Stimulated activated CD8-positive, alpha-beta memory T cell treated with anti-CD3 and anti-CD28 coated beads, Interleukin-15, amount 100 ng/mL, for 48 hours (primary cell): ENCODE measurements at places on chromosomes 13 and 19.

DNA sequence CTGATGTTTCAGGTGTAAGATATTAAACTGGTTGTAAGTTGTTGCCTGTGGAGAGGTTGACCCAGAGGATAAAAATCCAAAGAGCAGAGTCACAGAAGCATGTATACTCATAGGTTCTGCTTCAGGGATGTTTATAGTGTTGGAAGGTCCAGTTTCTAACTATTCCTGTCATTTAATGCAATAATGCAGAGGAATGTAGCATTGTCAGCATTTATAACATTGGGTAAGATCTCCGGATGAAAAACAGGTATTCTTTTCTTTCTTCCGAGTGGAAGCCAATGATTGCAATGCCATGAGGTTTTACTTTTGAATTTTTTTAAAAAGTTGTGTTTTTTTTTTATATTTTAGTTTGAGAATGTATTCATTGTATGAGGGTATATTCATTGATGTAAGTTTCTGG, 771.0 kb downstream of the PCDH9 start:
- no peak for DNase-seq

- DNase-seq, result no peak
Observed at GRCh38 chr19:12833738-12834565, 427 bp downstream of the RTBDN start.

DNA sequence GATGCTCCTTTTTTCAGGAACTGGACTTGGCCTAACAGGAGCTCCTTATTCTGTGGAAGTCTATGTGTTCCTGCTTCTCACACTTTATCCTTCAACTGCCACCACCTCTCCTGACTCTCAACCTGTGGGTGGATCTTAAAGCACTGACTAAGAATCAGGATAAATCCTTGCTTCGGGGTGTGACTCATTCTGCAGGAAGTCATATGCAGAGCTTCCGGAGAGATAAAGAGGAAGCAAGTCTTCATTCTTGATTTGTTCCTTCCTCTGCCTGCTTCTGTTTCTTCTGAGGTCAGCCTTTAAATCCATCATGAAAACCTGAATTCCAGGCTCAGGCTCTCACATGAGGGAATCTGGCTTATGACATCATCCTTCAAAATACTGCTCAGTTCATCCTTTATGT, 137.1 kb upstream of the ATXN8OS start:
- DNase-seq, result no peak

DNA sequence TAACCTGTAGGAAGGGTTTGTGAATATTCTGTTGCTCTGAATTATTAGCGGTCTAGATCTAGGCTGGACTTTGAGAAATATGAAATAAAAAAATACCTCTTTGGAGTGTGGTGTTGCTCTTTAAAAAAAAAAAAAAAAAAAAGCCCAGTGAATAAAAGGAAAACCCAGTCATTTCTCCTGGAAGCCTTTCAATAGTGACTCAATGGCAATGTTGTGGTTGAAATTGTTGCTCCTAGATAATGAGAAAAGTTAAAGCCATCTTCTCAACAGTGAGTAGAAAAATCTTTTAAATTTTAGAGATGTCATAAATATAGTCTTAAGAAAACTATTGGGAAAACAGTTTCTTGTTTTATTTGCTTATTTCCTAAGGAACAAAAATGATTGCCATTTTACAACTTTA, 135.3 kb downstream of the RFC3 start:
- no peak for DNase-seq

DNA sequence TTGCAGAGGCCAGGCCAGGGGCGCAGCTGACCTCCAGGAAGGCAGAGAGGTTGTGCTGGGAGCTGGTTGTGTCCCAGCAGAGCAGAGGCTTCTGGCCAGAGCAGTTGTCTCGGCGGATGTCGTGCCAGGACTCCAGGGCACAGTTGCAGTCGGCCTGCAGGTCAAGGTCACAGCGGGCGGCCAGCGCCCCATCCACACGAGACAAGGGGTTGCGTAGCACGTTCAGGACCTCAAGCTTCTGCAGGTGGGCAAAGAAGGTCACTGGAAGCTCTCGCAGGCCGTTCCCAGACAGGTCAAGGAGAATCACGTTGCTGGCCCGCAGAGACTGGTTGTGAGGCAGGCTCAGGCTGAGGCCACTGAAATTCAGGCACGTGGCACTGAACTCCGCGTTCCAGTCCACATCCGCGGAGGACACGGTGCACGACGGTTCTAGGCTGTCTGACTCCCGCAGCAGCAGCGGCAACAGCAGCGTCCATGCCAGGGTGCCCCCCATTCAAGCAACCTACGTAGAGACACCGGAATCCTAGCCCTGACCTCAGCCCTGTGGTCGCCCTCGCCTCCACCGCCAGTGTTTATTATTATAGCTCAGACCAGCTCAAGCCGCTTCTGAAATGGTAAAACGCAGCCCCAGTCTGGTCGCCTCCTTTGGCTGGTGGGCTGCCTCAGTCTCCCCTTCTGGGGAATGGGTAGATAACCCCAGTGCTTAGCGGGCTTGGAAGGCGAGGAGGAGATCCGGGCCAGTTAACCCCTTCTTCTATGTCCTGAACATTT, 766 bp downstream of the LRRC25 start:
- DNase-seq, result no peak

DNA sequence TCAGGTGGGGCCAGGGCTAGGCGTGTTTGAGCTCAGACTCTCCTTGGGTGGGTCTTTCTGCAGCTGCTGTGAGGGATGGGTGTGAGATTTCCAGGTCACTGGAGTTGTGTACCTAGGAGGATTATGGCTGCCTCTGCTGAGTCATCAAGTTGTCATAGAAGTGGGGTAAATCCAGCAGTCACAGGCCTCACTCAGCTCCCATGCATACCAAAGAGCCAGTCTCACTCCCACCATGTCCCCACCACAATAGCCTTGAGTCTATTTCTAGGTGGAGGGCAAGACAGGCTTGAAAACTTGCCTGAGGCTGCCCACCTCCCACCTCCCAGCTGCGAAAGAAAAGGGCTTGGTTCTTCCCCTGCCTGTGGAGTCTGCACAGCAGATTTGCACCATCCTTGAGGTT, 194.0 kb upstream of the PCDH17 start:
- no peak for DNase-seq

DNA sequence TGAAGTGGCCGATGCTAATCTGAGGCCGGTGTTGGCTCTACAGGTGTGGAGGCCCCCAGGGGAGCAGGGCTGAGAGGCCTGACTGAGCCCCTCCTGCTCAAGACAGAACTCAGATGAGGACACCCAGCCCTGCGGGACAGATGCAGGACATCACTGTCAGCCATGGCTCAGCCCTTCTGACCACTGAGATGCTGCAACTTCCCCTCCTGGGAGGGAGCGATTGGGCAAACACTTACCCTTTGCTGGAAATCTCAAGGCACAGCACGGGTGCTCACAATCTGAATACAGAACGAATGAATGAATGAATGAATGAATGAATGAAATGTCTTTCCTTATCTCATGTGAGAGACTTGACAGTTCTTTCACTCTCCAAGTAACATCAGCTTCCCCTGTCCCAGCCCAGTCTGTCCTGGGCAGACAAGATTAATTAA, 3.5 kb upstream of the SIGLEC7 start:
- no peak for DNase-seq

DNA sequence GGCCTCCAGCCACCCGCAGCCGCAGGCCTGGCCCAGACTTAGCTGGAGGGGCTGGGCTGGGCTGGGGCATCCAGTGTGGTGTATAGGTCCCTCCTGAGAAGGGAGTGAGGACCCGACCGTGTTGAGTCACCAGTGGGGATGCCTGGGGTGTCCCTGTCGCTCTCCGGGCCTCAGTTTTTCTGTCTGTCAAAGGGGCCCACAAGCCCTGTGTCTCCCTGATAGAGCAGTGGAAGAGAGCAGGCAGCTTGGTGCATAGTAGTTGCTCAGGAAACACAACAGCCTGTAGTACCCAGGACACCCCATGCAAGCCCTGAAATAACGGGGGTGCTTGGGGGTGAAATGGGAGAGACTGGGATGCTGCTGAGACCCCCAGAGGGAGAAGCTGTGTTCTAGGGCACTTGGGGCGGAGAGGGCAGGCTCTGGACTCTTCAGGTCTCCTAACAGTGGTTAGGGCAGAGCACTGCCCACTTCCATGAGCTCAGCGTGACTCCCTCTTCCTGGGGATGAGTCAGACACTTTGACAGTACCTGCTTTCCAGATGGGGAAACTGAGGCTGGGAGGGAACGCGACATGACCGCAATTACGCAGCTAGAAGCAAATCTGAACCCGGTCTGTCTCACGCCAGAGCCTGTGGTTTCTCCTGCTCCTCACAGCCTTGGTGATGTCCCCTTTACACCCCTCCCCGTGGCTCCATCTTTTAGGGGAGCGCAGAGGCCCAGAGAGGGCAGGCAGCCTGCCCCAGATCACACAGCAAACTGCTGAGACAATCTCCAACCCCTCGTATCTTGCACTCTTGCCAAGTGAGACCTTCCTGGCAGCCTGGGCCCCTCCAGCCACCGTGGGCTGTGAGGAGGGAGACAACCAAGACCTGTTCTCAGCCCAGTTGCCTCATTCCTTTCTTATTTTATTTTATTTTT, 692 bp downstream of the SULT2B1 start:
- no peak for DNase-seq

DNA sequence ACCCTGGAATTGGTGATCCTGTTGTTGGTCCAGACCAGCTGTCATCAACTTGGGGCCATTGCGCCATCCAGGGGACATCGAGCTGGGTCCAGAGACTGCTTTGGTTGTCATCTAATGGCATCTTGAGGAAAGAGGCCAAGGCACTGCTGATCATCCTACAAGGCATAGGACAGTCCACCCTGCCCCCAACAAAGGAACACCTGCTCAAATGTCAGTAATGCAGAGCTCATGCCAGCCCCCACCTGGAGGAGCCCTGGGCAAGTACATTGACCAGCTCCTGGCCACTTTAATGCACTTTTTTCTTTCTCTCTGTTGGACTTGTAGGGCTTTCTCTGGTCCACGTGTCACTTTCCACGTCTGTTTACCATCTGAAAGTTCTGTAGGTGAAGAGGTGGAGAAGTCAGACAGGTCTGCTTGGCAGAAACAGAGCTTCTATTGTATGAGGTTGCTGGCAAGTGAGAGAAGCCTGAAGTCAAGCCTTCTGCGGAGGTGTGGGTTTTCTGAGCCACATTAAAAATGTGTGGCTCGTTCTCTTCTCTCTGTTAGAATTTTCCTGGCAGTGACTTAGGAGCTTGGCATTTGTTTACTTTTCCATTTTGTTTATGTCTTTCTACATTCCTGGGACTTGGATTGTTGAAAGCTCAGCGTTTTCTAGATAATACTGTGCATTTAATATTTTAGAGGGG, 124.0 kb upstream of the RNF113B start:
- DNase-seq, result no peak

GRCh38 chr13:51343475-51343874, 4.0 kb downstream of the SERPINE3 start:
- DNase-seq, result no peak

GRCh38 chr13:33583398-33583797, 234.6 kb upstream of the RFC3 start:
- no peak for DNase-seq

DNA sequence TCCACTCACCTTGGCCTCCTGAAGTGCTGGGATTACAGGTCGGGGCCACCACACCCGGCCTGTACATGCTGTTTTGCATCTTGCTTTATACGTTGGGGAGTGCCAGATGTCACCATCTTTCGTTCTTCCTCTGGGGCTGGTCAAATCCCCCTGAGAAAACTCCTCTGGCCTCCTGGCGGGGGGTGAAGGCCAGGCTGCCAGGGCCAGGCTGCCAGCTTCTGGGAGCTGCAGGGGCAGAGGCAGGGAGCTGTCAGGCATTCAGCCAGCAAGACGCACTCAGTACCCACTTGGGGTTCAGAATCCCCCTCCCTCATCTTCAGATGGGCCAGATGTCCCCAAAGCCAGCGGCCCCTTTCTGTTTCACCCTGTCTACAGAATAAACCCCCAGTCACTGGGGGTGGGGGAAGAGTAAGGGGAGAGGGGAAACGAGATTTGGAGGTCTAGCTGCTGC, 16.1 kb downstream of the ZSWIM9 start:
- no peak for DNase-seq

GRCh38 chr13:79637133-79637763, 156.3 kb downstream of the NDFIP2 start:
- no peak for DNase-seq

DNA sequence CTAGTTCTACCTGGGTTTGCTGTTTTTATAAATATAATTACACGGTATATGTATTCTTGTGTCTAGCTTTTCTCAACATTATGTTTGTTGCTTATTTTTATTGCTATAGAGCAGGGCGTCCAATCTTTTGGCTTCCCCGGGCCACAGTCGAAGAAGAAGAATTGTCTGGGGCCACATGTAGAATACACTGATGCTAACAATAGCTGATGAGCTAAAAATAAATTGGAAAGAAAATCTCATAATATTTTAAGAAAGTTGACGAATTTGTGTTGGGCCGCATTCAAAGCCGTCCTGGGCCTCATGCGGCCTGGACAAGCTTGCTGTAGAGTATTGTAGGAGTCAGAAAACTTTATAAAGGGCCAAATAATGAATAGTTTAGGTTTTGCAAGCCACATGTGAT, 33.9 kb downstream of the GPR12 start:
- no peak for DNase-seq

- no peak for DNase-seq
Observed at GRCh38 chr13:21202767-21203531, 26.5 kb downstream of the MRPL57 start.

- DNase-seq, result no peak
Observed at GRCh38 chr19:4375164-4376027, 25.0 kb downstream of the SH3GL1 start.

GRCh38 chr19:37979547-37980082, 72.6 kb downstream of the SIPA1L3 start:
- DNase-seq, result no peak

DNA sequence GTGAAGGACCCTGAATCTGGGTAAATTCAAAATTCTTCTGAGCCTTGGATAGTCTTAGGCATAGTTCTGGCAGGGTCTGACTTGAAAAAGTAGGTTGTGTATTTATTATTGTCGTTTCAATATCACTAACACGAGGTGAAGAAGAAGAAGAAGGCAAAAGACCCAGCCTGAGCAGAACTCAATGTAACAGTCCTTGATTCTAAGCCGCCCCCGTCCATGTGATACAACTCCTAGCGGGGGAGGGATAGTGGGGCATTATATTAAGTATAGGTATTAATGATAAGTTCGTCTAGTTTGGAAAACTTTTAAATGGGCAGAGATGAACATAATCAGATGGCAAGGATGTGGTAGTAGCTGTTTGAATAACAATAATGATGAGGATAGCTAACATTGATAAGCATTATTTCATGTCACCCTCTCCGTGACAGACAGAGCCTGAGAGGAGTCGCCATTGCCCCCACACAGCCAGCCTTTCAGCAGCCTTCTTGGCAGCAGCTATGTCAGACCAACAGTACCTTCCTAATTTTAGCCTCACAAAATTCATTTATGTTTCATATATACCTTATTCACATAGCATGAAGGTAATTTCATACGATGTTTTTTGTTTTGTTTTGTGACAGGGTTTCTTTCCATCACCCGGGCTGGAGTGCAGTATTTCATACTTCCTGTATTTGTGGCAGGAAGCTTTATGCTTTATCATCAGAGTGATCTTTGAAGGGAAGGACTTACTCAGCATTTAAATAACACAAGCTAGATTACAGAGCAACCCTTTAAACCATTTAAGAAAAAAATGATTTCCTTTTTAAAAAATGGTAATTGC, 64.4 kb upstream of the NPAS1 start:
- DNase-seq, result no peak
